Amniotic stem cell (primary cell): ENCODE measurements at places on chromosomes 13 and 19.

GRCh38 chr19:45615795-45616703 is 14.0 kb upstream of the GPR4 start:
- DNase-seq: no peak

DNA sequence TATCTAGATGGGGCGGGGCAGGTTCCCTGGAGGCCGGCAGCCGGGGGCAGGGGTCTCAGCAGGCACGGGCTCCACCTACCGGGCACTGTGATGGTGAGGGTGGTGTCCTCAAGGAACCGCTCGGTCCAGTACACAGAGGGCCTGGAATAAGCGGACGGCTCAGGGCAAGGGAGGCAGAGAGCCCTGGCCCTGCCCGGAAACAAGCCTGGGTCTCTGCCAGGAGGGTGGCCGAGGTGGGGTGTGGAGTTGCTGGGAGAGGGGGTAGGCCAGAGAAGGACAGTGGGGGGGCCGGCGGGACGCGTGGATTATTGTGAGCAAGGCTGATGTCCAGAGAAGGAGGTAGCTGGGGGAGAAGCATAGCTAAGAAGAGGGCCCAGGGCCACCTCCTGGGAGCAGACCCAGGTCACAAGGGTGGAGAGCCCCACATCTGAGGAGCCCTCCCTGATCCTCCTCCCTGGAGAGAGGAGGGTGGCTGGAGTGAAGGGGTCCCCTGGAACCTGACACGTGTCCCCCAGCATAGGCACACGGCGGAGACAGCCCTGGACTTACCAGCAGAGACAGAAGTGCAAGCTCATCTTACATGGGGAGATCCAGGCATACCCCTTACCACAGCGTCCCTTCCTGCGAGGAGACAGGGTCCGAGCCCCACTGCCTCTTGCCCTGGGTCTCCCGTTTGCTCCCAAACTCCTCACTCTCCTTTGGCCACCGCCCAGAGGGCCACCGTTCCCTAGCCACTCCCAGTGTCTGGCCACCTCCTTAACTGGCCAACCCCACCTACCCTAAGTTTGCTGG is 29.0 kb upstream of the MIER2 start:
- DNase-seq: no peak

GRCh38 chr19:16676101-16676798 is 15.3 kb downstream of the TMEM38A start:
- DNase-seq: no peak

- DNase-seq: no peak
Observed at GRCh38 chr19:10712754-10713153, 5.1 kb upstream of the DNM2 start.

- no peak for DNase-seq
Observed at GRCh38 chr13:33076001-33076992, 60.1 kb downstream of the KL start.

DNA sequence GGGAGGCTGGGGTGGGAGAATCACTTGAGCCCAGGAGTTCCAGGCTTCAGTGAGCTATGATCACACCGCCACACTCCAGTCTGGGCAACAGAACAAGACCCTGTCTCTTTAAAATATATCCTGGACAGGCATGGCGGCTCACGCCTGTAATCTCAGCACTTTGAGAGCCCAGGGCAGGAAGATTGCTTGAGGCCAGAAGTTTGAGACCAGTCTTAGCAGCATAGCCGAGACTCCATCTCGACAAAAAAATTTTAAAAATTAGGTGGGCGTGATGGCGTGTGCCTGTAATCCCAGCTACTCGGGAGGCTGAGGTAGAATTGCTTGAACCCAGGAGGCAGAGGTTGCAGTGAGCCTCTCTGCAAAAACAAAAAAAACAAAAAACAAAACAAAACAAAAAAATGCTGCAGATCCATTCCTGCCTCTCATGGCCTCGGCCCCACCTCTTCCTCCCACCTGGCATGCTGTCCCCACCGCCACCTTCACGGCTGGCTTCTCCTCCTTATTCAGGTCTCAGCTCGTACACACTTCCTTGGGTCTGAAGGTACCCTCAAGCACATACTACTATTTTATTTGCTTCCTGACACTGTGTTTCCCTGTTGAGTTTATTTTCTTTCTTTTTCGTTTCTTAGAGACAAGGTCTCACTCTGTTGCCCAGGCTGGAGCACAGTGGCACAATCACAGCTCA is 5.3 kb downstream of the RFX1 start:
- DNase-seq: no peak

GRCh38 chr19:51514866-51515481 is 13.4 kb upstream of the SIGLEC12 start:
- DNase-seq: peak; percentile 1

GRCh38 chr19:478236-478903 is 17.5 kb upstream of the SHC2 start:
- no peak for DNase-seq
